Non-pigmented ciliary epithelial cell (primary cell): ENCODE measurements at places on chromosomes 4 and X.

DNA sequence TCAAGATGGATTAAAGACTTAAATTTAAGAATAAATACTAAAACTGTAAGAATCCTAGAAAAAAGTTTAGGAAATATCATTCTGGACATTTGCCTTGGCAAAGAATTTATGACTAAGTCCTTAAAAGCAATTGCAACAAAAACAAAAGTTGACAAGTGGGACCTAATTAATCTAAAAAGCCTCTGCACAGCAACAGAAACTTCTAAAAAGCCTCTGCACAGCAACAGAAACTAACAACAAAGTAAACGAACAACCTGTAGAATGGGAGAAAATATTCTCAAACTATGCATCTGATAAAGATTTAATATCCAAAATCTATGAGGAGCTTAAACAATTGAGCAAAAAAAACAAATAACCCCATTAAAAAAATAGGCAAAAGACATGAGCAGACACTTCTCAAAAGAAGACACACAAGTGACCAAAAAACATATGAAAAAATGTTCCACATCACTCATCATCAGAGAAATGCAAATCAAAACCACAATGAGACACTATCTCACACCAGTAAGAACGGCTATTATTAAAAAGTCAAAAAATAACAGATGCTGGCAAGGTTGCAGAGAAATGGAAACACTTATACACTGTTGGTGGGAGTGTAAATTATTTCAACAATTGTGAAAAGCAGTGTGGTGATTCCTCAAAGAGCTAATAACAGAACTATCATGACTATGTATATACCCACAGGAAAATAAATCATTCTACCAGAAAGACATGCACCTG is 5.5 kb upstream of the OPRPN start:
- no peak for DNase-seq

- no peak for DNase-seq
These were observed 8.4 kb upstream of the NUP54 start for GRCh38 chr4:76156635-76157034.

- DNase-seq = no peak
These were observed 41.6 kb upstream of the LAS1L start for GRCh38 chrX:65576160-65576559.

DNA sequence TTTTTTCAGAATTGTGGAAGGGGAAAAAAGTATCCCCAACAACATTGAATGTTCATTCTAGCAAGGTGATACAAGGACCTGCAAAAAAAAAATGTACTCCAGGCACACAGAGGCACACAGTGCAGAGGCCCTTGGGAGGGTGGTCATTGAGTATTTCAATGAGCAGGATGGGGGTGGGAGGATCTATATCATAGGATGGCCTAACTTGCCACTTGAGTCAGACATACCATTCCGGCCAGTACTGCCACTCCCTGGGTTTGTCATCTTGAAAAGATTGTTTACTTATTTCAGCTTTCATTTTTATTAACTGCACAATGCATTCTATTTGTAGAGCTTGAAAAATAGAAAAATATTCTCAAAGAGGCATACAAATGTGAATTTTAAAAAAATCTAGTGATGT is 18.7 kb downstream of the ZNF595 start:
- DNase-seq = no peak

- DNase-seq = no peak
These were observed 60.8 kb upstream of the ZFP42 start for GRCh38 chr4:187934766-187935165.

- DNase-seq = no peak
These were observed 84.9 kb upstream of the TBL1X start for GRCh38 chrX:9379697-9380551.

DNA sequence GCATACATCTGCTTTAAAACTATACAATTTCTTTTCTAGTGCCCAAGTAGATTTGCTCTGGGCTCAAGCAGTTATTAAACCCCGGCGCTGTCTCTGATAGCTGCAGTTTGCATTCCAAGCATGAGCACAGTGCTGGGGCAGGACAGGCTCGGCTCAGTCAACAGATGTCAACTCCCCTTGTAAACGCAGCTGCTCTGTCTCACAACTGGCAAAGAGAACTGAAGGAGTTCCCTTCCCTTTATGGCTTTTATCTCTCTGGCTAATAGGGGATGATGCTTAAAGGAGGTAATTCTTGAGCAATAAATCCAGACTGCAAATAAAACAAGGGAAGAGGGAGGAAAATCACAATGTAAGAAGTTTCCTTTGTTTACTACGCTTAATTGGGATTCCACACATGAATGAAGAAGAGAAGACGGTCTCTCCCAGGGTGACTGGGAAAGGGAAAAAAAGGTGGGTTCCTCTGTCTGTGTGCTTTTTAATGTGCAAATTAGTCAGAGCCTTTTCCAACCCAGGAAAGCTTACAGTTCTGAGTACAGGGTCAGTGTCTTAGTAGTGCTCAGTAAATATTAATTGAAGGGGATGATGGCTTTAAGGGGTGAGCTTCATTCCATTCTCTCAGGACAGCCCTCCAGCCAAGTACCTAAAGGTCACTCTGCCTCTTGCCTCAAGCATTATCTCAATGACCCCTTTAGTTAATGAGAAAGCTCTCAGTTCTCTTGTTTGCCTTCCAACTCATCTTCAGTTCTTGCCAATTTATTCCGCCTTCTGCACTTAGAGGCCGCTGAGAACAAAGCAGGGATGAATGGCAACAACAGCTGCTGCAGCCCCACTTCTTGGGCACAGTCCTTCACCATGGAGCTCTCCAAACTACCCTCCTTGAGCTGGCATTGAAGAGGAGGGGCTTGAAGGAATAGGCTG is 155.7 kb upstream of the JADE1 start:
- no peak for DNase-seq

- no peak for DNase-seq
These were observed 106.2 kb downstream of the SYTL5 start for GRCh38 chrX:38112566-38112965.

DNA sequence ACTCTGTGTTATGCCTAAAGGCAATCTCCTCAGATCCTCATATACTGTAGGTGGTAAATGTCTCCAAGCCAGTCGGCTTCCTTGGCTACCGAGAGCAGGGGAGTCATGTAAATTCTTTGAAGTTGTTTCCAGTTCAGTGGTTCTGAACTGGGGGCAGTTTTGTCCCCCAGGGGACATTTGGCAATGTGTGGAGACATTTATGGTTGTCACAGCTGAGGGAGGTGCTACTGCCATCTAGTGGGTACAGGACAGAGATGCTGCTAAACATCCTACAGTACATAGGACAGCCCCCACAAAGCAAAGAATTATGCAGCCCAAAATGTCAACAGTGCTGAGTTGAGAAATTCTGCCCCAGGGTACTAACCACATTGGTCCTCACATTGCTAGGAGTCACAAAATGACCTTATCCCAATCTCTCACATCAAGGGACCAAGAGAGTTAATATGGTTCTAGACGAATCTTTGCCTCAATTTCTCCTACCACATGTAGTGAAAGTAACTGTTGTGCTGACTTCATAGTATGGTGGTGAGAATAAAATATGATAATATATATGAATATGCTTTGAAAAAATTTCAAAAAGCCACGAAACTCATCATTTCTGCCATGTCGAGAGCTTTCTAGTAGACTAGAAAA is 104.4 kb upstream of the ARHGAP24 start:
- DNase-seq = no peak

- no peak for DNase-seq
These were observed 33.5 kb upstream of the CYP2U1 start for GRCh38 chr4:107897823-107898222.

DNA sequence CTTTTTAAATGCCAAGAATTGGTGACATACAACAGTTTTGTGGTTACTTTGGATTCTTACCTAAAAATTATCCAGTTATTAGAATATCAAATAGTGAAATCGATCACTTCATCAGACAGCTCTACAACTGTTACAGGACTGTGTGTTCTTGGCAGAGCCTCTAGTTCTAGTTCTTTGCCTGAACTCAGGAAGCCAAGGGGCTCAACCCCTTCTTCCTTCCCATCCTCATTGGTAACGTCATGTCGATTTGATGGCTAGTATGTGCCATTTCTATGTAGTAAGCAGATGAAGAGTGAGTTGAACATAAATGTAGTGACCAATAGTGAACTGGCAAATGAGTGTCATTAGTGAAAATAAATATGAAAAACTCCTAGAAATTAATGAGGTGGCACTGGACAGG is 59.4 kb upstream of the LIMCH1 start:
- DNase-seq = no peak

DNA sequence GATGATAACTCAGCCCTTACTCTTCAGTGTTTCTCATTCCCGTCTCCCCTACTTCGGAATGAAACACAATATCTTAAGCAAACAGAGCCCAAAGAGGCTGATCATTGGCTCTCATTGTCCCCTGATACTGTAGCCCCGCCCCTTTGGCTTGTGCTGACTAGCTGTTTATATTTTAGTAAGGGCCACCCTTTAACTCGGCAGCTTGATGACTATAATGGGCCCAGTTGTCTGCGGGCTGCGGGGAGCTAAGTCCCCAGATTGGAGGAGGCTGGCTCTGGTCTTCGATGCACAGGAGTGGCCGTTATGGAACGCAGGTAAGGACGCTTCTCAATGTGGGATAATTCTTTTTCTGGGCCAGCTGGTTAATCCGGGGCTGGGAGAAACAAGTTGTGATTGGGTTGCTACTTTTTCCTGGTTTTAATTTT is at the start of gene TRIM2:
Gene TRIM2 (plus strand): TSS at position 197 of the 425 bp plus-strand sequence. CDS start 88 bp downstream, at position 285.
- DNase-seq = peak; percentile 57

DNA sequence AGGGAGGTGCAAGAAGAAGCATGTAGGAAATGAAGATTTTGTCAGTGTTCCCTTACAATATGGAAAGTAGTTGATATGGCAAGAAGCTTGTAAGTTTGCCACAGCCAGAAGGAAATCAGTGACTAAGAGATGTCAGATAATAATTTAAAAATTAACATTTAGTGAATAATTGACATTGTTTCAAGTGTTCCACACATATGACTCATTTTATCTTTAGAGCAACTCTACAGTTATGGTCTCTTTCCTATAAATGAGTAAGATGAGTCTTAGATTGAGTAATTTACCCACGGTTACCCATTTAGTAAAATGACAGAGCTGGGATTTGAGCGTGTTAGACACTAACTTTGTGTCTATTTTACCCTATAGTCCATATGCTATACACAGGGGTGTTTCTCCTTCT is 300.3 kb upstream of the IRS4 start:
- no peak for DNase-seq

DNA sequence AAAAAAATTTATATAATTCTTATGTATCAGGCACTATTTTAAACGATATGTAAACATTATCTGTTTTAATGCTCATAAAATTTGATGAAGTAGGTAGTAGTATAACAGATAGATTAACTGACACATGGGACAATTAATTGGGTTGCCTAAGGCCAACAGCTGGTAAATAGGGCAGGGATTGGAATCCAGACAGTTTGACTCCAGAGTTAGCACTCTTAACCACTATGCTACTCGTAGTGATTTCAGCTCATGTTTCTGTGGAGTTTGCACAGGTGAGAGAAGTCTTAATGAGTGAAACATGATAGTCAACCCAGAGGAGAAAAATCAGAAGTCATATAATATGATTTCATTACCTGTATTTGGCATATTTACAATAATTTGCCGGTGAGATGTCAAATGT is 126.0 kb upstream of the WDFY3 start:
- no peak for DNase-seq

GRCh38 chr4:152172146-152172545 is 363.7 kb downstream of the FBXW7 start:
- no peak for DNase-seq

DNA sequence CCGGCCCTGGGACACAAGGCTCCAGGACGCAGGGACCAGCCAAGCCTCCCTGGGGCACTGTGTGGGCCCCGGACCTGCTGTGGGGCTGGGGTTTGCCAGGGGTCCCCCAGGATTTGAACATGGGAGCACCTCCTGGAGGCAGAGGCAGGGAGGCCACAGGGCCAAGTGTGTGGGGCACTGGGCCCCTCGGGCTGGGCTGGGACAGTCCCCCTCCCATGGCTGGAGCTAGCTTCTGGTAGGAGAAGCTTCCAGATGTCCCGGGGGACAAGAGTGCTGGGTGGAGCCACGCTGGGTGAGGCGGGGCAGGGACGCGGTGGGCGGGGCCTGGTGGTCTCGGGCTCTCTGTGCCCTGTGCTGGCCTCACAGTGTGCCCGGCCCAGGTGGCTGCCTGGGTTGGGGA is 18.6 kb downstream of the FGFRL1 start:
- no peak for DNase-seq

DNA sequence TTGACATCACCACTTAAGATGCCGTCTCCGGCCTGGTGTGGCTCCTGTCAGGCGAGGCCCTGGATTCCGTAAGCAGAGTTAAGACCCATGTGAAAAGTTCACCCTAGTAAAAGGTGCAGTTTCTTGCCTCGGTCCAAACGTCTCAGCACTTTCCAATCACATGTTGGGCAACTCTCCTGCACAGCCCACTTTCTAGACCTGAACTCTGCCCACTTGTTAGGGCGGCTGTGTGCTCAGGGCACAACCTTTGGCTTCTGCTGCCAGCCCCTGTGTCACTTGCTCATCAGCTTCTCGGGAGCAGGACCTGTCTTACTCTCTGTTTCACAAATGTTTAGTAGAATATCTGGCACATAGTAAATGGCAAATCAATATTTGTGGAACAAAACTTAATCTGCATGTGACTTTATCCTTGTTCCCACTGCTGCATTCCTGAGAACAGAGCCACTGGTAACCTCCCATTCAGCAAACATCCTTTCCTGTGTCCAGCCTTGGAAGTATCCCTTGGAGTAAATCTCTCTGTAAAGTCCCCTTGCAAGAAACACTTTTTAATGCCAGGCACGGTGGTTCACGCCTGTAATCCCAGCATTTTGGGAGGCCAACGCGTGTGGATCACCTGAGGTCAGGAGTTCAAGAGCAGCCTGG is 38.7 kb upstream of the SH3RF1 start:
- no peak for DNase-seq

DNA sequence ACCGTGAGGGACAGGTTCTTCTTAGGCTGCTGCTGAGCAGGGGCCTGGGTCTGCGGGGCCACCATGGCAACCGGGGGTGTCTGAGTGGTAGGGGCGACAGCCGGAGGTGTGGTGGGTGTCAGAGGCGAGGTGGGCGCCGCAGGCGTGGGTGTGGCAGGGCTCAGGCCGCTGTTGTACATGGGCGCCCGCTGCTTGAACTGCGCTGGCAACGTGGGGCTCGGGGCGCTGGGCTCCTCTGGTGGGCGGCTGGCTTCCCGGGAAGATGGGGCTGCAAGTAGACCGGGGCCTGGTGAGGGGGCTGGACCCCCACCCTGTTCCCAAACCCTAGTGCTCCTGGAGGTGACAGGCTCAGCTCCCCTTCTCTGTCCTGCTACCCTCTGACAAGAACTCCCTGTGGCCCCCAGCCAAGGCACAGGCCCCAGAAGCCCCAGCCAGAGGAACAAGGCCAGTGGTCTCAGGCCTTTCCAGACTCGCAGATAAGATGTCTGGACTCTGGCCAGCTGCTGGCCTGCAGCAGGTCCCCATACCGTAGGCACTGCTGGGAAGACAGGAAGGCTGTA is 24.8 kb downstream of the NELFA start:
- no peak for DNase-seq

- DNase-seq = no peak
These were observed 2.1 kb upstream of the CYSLTR1 start for GRCh38 chrX:78329486-78329885.
